HL-60 (cell line): ENCODE measurements at places on chromosomes 4 and X.

GRCh38 chr4:2944091-2944482 lies 19.1 kb downstream of the NOP14 start:
- DNase-seq = no peak

DNA sequence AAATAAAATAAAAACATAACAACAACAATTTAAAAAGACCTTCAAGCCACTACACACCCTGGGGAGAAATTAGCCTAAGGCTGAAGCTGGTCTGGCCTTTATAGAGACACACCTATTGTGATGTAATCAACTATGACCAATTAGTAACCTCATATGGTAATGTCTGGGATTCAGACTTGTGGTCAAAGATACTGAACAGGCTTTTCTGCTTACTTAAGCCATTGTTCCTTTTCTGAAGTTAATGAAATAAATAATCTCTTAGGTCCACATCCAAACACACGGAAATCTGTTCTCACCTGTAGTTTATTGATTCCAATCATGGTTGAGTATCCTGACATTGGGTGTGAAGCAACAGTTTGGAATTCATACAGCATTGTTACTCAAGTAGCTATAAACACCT lies 152.5 kb downstream of the PLS3 start:
- DNase-seq = no peak

DNA sequence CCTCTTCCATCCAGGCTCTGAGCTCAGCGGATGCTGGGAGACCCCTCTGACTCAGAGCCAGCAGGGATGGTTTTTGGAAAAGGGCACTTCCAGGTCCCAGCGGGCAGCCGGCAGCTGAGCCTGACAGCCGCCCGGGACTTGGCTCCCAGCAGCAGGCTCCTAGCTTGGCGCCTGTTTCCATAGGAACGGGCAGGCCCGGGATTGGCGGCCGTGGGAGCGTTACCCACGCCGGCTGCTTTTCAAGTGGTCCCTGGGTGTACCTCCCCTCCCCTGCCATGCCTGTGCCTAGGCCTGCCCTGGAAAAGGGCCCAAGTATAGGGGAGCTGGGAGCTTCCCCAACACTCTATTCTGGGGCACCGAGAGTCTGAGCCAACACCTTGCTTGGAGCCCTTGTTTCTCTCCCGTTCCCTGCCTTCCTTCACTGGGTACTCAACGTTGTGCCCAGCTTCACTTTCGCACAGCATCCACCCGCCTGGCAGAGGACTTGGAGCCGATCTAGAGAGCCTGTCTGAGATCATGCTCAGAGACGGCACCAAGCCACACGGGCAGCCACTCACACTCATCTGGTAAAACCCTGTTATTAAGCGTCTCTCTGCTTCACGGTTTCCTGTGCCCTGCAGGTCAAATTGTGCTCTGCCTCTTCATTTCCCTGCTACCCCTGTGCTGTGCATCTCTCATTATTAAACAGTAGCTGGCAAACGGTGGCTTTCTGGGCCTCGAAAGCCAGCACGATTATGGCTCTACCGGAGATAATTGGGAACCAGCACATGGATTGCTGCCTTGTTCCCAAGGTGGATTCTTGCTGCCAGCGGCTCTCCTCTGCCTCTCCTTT lies 521.5 kb downstream of the BCOR start:
- no peak for DNase-seq

- DNase-seq = no peak
These were observed 104.6 kb upstream of the SRD5A3 start for GRCh38 chr4:55241461-55241860.

- no peak for DNase-seq
These were observed 258.5 kb upstream of the FSTL5 start for GRCh38 chr4:162422312-162422711.
